ENCODE measurements at places on chromosomes 7 and 10.
A peak's percentile ranks its signal among the peaks of the same experiment; 100 is the strongest.

GRCh38 chr7:42002654-42003053 lies 234.4 kb downstream of the GLI3 start:
- no peak for DNase-seq

GRCh38 chr10:70286616-70287015 lies 2.8 kb upstream of the NPFFR1 start:
- DNase-seq: no peak

GRCh38 chr7:29422829-29423228 lies 140.8 kb upstream of the PRR15 start:
- DNase-seq: no peak

DNA sequence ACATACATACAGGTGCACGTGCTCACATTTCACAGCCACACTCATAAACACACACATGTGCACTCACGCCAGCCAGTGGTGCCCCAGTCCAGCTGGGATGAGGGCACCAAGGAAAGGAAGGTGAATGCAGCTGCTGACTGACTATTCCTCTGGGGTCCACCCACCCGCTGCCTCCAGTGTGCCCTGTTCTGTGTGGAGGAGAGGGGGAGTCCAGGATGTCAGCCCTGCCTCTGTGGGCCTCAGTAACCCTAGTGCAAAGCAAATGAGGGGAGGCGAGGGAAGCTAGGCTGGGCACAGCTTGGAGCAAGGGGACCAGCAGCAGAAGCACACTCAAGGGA lies 57.6 kb downstream of the YKT6 start:
- DNase-seq: no peak

- DNase-seq: no peak
Measured at GRCh38 chr7:130356876-130357611, 12.4 kb downstream of the CPA5 start.

GRCh38 chr7:22361320-22361719 lies 4.4 kb upstream of the RAPGEF5 start:
- peak; percentile 83 for DNase-seq

GRCh38 chr7:126667742-126668366 lies 584.9 kb downstream of the GRM8 start:
- no peak for DNase-seq

DNA sequence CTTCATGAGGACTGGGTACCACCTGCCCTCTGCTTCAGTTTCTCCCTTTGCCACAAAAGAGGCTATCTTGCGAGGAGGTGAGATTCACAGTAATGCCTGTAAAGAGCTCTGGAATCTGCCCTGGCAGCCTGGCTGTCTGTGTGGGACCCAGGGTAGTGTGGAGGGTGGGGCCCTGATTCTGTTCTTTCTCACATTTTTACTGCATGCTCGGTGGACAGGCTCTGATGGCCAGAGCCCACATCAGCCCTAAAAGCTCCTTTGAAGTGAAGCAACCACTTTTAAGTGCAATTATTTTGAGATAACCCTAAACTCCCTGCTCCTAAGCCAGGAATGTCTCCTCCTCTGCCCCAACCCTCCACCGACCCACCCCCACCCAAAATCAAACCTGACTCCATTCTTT lies 92.1 kb upstream of the PODXL start:
- DNase-seq: no peak

DNA sequence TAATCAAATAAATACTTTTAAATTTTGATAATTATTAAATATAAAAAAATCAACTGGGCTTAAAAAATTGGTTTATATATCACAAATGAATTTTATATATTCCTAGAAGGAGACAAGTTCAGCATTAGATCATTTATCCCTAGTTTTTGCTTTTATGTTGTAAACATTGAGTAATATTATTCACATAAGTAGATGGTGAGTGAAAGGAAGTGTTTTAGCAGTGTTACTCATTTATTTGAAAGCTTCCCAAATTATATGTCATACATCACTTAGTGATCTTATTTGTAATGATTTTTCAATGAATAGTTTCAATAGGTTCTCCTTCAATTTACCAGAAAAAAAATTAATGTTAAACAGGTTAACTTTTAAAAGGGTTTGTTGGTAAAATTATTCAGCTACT lies 15.8 kb downstream of the KLLN start:
- DNase-seq: no peak

- DNase-seq: no peak
Measured at GRCh38 chr10:116182426-116182825, 90.6 kb downstream of the GFRA1 start.

DNA sequence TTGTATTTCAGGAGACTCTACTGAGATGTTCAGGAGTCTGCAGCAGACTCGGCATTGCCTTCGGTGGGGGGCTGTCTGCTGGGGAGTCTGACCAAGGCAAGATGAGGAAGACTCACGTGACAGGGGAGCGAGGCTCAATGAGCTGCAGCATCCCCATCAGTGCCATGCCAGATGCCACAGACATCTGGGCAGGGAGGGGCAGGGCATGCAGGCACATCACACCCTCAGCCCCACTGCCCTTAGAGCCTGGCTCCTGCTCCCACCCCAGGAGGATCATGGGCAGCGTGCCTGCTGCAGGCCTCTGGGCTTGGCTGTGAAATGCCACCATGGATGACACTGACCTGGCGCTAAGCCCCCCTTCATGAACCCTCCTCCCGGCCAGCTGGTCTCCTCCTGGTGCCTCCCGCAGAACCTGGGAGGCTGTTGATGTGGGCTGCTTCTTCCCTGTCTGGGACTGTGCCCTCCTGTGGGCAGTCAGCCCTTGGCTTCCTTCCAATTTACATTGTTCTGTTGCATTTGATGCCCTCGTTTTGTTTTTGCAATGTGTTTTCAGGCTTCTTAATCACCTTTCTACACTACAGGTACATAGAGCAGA lies 235.0 kb downstream of the PAXIP1 start:
- no peak for DNase-seq

- peak; percentile 33 for DNase-seq
Measured at GRCh38 chr7:90677486-90678404, 81.6 kb downstream of the CDK14 start.

DNA sequence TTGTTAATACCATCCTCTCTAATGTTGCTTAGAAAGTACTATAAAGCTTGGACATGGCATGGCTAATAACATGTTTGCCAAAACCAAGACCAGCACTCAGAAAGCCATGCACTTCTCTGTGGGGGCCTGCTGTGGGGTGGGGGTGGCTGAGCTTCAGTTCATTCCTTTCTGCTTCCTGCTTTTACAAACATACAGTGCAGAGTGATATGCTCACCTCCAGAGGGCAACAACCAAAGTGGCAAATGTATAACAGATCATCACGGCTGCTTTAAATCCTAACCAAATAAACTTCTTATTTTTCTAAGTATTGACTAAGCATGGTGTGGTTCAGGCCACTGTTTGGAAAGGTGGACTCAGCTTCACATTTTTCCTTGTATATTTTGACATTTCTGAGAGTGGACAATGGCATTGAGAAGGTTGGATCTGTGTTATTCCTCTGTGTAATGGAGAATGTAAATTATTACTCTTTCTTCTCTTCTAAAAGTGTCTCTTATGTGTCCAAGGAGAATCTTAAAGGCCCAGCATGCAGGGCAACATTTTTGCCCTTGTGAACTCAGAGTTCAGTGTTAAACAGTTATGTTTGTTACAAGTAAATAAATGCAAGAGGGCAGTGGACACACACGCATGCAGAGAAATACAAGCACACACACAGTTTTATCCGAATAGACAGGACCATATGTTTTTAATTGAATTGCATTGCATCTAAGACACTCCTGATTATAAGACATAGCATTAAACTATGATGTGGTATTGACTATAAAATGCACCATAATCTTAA lies 186.1 kb downstream of the HERPUD2 start:
- no peak for DNase-seq

DNA sequence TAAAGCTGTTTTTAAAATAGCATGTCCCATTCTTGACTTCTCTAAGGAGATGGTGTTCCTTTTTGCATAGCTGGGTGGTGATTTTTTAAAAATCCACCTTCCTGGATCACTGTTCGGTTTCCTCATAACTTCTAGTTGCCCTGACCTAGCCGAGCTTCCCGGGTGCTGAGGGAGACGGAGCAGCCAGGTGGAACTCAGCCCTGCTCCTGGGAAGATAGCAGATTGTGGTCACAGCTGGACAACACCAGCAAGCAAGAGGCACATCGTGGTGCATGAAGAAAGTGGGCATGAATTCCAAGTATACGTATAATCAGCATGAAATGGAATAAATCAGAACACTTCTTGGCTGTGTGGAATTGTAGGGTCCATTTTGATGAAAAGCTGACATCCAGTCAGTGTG lies 73.5 kb upstream of the RSU1 start:
- no peak for DNase-seq

DNA sequence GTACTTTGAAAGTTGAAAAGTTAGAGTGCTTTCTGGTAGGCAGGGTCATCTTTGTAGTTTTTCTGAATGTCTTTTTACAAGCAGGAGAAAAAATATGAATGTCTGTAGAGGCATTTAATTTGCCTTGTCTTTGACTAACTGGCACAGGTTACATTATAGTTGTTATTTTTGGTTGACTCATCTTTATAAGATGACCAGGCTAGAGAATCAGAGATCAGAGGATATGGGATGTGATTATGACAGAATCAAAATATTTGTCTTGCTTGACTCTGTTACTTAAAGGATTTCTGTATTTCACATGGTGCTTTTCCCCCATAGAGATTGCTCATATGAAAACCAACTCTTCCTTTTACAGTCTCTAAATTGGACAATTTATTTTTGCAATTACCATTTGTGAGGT lies 2.4 kb downstream of the ZMYND11 start:
- no peak for DNase-seq

DNA sequence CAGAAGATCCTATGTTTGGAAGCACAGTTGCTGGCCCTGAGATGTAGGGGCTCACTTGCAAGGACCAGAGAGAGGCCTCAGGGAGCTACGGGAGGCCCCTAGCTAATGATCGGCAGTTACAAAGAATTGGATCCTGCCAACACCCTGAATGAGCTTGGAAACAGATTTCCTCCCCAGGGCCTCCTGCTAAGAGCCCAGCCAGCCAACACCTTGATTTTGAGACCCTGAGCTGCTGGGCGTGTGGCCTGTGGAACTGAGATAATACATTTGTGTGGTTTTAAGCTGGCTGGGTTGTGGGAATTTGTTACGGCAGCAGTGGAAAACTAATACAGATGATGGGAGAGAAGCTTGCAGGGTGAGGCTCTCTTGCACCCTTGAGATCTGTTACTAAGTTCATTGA lies 3.9 kb downstream of the DOCK1 start:
- no peak for DNase-seq

- DNase-seq: no peak
Measured at GRCh38 chr10:79397575-79398303, 47.7 kb downstream of the ZCCHC24 start.

- DNase-seq: no peak
Measured at GRCh38 chr10:57628592-57629284, 639.0 kb downstream of the IPMK start.

DNA sequence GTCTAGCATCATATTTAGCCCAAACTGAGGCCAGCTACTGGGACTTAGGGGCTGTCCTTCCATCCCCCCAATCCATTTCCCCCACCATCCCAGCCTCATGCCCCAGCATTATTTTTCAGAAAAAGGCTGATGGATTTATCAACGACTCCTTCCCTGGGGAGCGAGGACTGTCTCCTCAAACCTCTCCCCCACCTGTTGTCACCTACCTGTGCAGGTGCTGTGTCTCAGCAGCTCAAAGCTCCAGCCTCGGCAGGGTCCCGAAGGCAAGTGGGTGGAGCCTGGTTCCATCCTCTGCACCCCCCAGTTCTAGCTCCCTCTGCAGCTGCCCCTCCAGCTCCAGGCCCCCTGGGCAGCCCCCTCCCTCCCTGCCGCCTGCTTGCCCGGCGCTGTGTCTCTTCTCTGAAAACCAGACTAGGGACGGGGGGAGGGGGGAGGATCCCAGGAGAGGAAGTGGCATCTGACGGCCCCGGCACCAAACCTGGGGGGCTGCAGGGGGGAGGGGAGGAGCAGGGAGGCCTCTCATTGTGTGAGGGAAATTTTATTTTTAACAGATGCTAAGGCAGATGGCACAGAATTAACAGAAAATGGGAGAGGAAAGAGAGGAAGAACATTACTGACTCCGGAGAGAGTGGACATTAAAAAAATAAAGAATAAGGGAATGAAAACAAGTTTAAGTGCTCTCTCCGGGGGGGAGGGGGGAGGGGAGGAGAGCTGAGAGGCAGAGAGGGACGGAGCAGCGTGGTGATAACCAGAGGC lies 61.7 kb upstream of the PAX2 start:
- no peak for DNase-seq

GRCh38 chr10:55742487-55742886 lies 618.6 kb downstream of the ZWINT start:
- DNase-seq: no peak

DNA sequence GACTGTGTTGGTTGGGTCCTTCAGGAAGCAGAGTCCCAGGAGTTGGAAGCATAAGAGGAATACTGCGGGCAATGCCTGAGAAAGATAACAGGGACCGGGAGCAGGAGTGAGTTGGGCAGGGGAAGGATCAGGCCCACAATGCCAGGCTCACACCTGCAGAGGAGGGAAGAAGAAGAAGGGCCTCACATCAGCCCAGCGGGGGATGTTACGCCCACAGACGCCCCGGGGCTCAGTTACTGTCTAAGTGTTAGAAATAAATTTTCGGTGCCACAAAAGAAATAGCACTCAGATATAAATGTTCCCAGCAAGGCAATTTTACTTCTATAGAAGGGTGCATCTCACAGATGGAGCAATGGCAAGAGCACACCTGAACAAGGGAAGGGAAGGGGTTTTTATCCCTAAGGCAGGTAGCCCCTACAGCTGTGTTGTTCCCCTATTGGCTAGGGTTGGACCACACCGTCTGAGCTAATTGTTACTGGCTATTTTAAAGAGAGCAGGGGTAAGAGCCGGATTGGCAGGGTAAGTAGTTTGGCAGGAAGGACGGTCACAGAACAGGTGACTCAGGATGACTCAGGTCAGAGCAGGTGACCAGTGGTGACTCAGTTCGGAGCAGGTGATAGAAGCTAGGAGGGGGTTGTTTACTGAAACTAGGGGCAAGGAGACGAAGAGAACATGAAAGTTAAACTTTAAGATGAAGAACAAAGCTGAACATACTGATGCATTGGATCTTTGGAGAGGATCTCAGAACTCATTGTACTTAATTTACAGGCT lies at the start of gene NOS3:
TSS of gene NOS3 (plus strand) at position 602 of the 771 bp plus-strand sequence. CDS start 2,787 bp downstream, outside the sequence.
- no peak for DNase-seq

GRCh38 chr10:78405736-78406135 lies 372.1 kb downstream of the RPS24 start:
- no peak for DNase-seq

- peak; percentile 20 for DNase-seq
Measured at GRCh38 chr7:37215290-37215923, 233.3 kb downstream of the ELMO1 start.

DNA sequence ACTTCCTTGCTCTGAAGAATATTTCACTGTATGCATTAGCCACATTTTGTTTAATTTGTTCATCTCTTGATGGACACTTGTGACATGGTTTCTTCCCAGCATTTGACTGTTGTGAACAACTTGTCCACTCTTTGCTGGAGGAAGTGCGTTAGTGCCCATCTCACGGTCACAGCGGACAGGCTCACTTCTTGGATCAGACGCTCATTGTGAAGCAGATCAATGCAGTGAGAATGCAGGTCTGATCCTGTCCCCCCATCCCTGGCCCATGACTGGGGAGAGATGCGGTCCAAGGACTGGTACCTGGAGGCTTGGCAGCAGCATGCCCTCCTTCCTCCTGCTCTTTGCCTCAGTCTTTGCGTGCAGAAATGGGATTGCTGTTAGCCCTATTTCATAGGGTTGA lies 41.5 kb downstream of the DOCK1 start:
- no peak for DNase-seq
